Stimulated activated CD8-positive, alpha-beta memory T cell treated with anti-CD3 and anti-CD28 coated beads, Interleukin-15, amount 100 ng/mL, for 4 hours (primary cell): ENCODE measurements at places on chromosomes 6 and 20.

DNA sequence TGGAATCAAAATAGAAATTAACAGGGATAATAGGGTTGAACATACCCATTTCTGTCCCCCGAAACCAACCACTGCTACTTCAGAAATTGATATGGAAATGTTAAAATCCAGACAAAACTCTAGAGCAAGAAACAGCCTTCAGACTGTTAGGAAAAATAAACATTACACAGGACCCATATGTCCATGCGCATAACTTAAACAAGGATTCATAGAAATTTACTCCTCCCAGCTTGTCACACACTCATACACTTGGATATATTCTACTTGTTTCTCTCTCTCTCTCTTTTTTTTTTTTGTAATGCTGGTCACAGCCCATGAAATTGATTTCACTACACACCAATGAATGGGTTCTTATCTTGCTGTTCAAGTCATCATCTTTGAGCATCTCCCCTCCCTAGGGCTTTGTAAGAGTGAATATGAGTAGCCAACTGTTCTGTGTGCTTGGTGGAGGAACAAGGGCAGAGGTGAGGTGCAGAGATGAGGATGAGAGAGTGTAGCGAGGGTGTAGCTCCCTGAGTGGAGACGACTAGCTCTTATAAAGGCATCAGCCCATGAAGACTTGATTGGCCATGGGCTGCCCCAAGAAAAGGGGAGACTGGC, 61.8 kb upstream of the MLN start:
- no peak for DNase-seq

DNA sequence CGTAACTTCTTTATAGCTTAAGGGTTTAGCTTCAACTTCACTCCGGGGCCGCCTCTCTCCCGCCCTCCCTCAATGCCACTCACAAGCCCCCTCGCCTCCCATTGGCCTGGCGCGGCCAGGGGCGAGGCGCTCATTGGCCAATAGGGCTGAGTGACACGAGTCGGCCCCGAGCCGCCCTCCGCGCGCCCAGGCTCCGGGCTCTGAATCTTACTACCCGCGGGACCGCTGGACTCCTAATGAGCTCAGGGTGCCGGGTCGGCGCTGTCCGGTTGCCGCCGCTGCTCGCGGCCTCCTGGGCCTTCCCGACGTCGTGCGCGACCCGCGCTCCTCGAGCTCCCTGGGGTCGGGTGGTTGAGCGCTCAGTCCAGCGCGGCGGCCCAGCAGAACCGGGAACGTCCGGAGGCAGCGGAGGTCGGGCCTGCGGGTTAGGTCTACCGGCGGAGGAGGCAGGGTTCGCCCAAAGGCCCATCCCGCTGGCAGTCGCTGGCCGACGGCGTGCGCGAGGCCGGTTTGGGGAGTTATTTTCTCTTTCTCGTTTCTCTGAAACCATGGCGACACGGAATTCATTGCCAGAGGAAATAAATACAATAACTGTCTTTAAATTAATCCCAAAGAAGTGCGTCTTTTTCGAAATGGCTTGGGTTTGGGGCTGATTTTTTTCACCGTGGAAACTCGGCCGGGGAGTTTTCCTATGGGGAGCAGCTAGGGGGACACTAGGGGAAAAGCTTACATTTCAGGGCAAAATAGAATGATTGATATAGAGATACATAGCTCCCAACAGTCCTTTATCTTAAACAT, at the start of gene SIM1:
Gene SIM1 (minus strand): TSS at position 19 of the 798 bp plus-strand sequence. CDS start 1,453 bp downstream, outside the sequence.
- DNase-seq = no peak

DNA sequence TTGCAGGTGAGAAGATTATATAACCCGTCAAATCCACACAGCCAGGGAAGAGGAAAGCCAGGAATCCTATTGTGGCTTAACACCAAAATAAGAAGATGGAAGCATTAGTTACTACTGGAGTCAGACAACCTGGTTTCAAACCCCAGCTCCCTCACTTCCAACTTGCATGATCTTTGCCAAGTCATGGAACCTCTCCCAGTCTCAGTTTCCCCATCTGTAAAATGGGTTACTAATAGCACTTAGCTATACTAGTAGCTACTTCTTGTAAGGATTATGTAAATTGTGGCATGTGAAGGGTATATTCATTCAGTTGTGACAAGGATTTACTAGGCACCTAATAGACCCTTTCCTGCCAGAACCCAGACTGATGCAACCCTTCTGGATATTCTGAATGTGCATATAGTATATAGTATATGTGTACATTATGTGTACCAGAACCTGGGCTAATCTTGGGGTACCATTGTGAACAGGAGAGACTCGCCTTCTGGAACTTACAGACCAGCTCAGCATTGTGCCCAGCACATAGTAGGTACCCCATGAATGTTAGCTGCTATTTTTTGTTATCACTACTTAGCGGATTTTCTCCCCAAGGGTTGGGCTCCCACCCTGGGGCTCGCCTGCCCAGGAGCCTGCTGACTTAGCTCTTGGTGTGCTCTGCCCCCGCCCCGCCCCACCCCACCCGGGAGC, 50.3 kb downstream of the JPH2 start:
- no peak for DNase-seq

- DNase-seq = no peak
These were observed 46.0 kb upstream of the OR14J1 start for GRCh38 chr6:29255530-29255929.

DNA sequence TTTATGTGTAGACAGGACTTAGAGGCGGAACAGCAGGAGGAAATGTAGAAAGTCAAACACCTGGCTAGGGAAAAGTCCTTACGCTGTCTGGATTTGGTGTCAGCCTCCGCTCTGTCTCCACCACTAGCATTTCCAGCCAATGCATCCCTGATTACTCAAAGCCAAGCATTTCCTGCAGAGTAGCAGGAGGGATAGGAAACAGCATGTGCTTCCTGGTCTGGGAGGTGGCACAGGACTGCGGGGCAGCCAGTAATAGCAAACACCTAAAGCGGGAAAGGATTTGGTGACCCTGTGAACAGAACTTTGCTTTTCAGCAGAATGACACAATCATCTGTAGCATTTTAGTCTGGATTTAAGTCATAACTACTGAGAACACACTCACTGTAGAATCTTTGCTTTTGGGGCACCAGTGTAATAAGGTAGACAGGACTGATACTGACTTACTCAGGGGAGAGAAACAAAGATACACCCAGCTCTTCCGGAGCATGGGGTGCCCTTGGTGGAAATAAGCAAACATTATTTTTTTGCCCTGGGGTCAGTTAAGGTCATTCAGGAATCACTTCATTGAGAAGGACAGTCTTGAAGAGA, 133.3 kb upstream of the AHI1 start:
- DNase-seq = no peak

DNA sequence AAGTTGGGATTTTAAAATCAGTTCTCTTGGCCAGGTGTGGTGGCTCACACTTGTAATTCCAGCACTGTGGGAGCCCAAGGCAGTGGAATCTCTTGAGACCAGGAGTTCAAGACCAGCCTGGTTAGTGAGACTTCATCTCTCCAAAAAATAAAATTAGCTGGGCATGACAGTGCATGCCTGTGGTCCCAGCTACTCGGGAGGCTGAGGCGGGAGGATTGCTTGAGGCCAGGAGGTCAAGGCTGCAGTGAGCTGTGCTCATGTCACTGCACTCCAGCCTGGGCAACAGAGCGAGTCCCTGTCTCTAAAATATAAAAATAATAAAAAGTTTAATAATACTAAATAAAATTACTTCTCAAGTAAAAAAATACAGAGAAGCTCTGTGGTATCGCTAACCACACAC, 77.5 kb downstream of the FOXA2 start:
- no peak for DNase-seq

GRCh38 chr6:138772596-138773176, 883 bp upstream of the CCDC28A start:
- DNase-seq = no peak

DNA sequence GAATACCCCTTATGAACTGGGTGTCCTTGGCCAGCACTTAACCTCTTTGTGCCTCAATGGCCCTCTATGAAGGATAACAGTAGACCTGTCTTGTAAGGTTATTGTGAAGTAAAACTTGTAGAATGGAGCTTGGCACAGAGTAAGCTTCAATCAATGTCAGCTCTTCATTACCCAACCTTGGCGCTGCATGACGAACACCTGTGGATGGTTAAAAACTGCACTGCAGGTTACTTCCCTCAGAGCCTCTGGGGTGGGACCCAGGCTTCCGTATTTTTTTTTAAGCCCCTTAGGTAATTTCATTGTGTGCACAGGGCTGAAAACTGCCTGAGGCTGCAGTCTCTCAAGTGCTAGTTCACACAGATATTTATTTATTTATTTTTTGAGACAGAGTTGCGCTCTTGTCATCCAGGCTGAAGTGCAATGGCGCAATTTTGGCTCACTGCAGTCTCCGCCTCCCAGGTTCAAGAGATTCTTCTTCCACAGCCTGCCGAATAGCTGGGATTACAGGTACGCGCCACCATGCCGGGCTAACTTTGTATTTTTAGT, 42.8 kb upstream of the SLC23A2 start:
- DNase-seq = no peak

- no peak for DNase-seq
These were observed 1.9 kb downstream of the PAK1IP1 start for GRCh38 chr6:10696655-10697054.

GRCh38 chr6:90233994-90234393, 62.6 kb downstream of the BACH2 start:
- peak; percentile 50 for DNase-seq

GRCh38 chr6:35083507-35083906, 57.6 kb downstream of the TCP11 start:
- DNase-seq = no peak

GRCh38 chr6:104682722-104683643, 176.7 kb downstream of the HACE1 start:
- peak; percentile 27 for DNase-seq

- DNase-seq = no peak
These were observed 562.3 kb downstream of the DHX35 start for GRCh38 chr20:39524371-39524911.

DNA sequence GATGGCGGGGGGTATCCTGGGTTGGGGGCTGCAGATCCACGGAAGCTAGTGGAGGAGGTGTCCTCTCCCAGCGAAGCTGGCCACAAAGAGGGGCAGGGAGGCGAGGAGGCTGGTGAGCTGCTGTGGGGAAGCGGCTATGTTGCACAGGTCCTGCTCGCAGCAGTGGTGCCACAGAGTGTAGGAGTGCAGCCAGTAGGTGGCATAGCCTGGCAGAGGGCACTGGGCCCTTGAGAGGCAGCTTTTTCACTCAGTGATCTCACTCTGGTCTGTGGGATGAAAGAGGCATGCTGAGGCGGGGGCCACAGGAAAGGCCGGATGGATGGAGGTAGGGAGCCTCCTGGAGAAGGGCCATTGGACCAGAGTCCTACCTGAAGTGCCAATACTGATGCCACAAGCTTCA, 2.9 kb upstream of the LY6G6D start:
- DNase-seq = no peak

DNA sequence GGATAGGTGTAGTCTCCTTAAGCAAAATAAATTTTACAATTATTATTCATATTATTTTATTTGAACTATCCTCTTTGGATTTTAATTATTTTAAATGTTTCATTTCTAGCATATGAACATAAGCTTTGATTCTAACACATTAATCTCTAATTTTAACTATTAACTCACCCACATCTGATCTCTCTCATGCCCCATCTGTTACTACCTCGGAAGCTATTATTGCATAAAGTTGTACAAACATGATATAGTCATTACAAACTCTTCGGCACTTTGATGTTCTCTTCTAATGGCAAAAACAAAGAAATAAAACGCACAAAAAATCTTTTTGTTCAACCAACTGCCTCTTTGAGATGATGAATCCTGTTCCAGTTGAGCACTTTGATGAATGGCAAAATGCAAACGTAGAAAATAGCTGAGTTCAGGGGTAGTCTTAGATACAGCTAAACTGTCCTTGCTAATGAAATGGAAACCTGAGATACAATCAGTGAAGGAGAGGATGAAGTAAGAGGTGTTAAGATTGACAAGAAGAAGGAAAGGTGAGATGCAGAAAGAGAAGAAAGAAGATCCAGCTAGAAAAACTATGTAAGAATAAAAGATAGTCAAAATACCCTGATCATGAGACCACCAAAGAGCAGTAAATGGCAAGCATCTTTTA, 41.1 kb downstream of the EPM2A start:
- DNase-seq = no peak

DNA sequence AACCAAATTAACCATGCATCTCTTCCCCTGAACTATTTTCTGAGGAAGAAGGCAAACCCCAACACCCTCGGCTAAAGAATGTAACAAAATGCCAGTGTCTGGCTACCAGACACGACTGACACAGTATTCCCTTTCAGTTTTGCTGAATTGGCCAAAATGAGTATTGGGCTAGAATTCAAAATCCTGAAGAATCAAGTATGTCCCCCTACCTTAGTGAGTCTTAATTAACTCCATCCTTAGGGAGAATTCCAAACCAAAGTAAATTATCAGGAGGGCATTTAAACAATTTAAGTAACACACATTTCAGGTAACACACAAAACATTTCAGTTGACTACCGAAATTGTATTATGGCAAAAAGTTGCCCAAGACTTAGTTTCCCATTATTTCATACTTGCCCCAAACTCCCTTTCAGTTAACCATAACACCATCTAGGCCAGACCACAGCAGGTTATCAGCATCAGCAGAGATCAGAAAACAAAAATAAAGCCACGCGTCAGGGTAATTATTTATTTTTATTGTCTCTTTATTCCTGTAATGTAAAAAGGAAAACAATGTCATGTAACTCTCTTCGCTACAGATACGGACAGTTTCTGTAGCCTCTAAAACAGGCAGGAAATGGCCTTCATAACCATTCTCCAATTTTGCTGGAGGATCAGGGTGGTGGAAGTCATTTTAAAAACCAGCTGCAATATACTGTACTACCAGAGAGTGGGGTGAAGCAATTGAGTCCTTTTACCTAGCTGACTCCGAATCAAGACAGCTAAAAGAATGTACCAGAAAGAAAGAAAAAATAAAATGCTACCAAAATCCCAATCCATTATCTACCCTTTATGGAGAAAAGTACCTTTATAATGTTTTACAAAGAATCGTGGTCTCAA, 1.9 kb downstream of the SNX5 start:
- DNase-seq = no peak

DNA sequence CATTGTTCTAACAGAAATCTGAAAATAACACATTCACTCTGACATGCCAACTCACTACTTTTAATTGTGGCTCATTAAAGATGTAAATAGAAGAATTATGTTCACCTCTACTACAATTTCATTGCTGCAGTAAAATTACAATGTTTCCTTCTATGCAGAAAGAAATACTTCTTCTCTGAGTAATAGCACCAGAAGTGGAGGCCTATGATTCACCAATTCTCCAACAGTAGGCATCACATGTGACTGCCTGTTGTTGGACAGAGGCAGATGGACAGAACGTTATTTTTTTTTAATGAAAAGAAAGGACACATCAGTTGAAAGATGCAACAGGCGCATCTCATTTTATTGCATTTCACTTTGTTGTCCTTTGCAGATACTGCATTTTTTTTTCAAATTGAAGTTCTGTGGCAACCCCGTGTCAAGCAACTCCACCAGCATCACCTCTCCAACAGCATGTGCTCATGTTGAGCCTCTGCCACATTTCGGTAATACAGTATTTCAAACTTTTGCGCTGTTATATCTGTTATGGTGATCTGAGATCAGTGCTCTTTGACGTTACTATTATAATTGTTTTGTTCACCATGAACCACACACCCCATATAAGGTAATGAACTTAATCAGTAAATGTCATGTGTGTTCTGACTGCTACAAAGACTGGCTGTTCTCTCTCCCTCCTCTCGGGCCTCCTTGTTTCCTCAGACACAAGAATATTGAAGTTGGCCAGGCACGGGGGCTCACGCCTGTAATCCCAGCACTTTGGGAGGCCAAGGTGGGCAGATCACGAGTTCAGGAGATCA, 121.4 kb downstream of the ATXN1 start:
- DNase-seq = no peak

GRCh38 chr20:15220778-15221565, 883.6 kb upstream of the FLRT3 start:
- DNase-seq = no peak
